ENCODE measurements at places on chromosomes 7 and 10.

DNA sequence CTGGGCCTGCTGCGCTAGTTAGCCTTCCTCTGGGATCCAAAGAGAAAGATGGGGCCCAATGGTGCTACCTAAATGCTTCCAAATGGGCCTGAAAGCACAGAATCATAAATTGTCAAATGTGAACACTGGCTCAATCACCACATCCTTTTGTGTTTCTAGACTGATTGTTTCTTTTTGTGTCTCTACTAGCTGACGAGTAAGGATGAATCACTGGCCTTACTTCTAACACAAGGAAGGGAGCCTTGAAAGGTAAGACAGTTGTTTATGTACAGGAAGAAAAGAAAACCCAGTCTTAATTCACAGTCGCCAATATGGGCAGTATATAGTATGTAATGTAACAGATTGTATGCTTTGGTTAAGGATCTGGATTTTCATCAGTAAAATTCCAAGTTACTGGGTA lies 89.5 kb downstream of the ZNF92 start:
- DNase-seq, result no peak

GRCh38 chr10:96700374-96701099 lies 19.8 kb downstream of the PIK3AP1 start:
- DNase-seq, result no peak

DNA sequence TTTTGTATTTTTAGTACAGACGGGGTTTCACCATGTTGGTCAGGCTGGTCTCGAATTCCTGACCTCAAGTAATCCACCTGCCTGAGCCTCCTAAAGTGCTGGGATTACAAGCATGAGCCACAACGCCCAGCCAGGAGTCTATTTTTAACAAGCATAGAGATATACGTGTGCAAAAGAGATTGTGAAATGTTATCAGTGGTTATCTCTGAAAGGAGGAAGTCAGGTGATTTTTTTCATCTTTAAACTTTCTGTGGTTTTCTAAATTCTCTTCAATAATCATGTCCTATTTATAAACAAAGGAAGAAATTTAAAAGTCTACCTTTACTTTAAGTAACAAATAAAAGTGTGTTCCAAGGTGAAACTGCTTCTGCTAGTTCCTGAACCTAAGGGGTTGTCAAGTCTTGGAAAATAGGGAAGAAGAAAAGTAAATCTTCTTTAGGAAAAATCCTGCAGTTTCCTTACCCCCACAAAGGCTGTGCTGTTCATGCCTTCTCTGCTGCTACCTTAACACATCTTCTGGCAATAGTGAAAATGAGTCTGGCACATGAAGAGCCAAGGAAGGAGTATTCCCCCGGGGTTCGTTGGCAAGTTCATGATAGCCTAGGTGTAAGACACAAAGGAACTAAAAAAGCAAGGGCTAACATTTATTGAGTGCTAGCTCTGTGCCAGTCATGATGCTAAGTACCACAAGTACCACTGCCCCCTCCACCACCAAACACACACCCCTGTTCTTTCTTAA lies 51.1 kb downstream of the CYP26A1 start:
- DNase-seq, result no peak

GRCh38 chr7:29289156-29290021 lies 94.8 kb downstream of the CHN2 start:
- DNase-seq, result no peak

- DNase-seq, result no peak
These were observed 9.6 kb downstream of the PKD1L1 start for GRCh38 chr7:47938574-47939165.

GRCh38 chr7:90472805-90473540 lies 3.5 kb downstream of the PTTG1IP2 start:
- no peak for DNase-seq

All from HCT116 (cell line).